ENCODE measurements at places on chromosomes 11 and 22.

DNA sequence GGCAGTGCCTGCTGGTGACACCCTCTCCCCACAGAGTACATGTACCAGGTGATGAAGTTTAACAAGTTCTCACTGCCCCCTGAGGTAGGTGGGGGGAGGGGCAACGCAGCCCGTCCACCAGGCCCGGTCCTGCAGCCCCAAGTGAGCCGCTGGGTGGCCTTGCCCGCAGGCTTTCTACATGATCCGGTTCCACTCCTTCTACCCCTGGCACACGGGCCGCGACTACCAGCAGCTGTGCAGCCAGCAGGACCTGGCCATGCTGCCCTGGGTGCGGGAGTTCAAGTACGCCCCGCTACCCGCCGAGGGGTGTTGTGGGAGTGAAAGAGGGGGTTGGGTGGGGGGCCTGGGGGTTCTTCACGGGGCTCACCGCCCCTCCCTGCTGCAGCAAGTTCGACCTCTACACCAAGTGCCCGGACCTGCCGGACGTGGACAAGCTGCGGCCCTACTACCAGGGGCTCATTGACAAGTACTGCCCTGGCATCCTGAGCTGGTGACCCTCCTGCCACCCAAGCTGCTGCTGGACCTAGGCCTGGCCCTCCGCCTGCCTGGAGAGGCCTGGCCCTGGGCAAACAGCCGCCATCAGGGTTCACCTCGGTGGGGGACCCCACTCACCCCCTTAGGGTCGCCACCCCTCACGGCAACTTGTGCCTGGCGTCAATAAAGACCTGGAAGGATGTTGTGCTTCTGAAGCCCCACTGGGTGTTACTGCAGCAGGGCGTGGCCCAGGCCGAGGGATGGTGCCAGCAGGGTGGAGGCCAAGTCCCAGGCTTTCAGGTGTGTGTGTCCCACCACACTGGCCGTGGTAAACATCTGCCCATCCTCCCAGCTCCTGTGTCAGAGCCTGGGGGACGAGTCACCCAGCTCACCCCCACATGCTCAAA is 2.9 kb downstream of the MIOX start:
- no peak for DNase-seq

- no peak for DNase-seq
These were observed 54.8 kb downstream of the CSTPP1 start for GRCh38 chr11:46991391-46991790.

- DNase-seq, result no peak
These were observed 14.1 kb upstream of the LRRC10B start for GRCh38 chr11:61494381-61494961.

GRCh38 chr22:31972180-31972579 is 27.8 kb downstream of the YWHAH start:
- no peak for DNase-seq

DNA sequence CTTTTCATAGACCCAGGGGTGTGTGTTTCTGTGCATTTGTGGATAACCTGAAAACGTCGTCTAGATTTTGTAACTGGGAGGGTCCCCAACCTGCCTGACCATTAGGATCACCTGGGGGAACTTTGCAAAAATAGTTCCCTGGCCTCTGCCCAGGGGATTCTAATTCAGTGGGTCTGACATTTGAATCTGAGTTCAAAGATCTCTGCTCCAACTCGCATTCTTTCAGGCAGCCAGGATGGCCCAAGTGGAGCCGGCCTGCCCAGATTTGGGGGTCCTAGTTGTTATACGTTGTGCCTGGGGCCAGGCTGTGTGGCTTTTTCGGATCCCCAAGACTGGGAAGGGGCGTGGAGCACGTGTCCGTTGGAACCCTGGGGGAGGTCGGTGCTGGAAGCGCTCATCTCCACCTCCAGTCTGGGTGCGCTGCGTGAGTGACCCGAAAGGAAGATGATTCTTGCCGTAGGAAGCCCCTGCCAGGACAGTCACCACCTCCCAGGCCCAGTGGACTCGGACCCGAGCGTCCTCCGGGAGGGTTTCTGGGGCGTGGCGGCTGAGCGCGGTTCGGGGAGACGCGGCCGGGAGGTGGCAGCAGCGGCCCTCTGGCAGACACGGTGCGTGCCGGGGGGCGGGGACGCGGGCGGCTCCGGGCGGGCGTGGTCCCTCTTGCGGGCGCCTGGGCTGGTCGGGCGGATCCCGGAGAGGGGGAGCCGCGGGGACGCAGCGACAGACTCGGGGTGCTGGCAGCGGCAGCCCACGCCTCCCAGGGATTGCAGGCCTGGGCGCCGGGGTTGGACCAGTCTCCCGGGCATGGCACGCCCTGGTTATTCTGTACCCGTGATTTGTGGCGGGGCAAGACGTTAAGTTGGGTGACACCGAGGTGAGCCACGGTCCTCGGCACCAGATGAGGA is 29.2 kb upstream of the PLET1 start:
- DNase-seq, result peak; percentile 79

- DNase-seq, result no peak
These were observed 1.1 kb downstream of the RGL4 start for GRCh38 chr22:23691748-23692423.

DNA sequence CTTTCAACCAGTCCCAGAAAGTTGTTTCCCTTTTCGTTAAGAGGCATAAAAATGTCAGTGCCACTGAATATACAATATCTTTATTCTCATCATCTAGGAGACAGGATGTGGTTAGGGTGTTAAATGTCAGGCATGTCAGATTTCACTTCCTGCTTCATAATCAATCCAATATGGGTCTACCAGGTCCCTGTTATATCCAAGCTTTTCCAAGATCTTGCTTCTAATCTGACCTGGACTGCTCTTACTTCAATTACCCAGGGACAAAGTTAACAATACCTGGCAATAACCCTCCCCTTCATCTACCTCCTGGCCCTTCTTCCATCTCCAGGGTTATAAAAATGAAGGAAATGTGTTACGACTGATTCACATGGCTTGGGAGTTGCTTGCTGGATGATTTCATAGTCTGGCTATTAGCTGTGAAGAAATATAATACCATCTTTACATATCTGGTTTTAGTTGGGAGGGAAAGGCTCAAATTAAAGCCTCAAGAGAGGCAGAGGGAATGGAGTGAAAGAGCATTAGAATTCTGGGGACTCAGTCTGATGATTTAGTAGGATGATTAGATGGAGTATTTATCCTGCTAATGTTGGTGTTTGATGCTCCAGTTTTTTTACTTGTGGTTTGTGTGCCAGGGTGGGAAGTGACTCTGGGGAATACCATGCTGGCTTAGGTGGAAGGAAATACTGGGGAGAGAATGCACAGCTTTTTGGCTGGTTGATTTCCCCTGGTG is 534.3 kb downstream of the ETS1 start:
- DNase-seq, result no peak

GRCh38 chr11:36510594-36510942 is 496 bp upstream of the TRAF6 start:
- no peak for DNase-seq

DNA sequence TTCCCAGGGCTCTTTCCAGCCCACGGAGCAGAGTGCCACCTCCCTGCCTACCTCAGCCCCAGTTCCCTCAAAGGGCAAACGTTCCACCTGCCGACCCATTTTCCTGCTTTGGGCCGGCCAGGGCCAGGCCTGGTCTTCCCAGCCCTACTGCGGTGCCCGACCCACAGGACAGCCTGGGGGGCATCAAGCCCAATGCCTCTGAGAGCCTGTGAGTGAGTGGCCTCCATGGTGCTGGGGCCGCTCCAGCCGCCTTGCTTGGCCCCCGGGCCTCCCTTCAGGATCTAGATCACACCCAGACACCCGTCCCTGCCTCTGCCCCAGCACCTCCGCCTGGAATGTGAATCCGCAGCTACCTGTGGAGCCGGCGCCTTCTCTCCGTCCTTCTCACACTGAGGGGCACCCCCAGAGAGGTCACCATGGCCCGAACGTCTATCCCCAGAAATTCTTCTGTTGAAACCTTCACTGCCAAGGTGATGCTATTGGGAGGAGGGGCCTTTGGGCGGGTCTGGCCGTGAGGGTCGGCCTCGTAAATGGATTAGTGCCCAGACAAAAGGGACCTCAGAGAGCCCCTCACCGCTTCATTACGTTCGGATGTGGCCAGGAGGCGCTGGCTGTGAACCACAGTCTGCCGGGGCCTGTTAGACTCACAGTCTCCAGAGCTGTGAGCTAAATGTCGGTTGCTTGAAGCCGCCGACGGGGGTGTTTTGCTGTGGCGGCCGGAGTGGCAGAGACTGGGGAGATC is 36.2 kb upstream of the BRSK2 start:
- DNase-seq, result no peak

GRCh38 chr11:116638463-116638862 is 134.3 kb downstream of the BUD13 start:
- DNase-seq, result no peak

GRCh38 chr11:115321605-115322289 is 182.5 kb downstream of the CADM1 start:
- DNase-seq, result no peak

GRCh38 chr11:122745111-122745510 is 89.6 kb downstream of the UBASH3B start:
- no peak for DNase-seq

DNA sequence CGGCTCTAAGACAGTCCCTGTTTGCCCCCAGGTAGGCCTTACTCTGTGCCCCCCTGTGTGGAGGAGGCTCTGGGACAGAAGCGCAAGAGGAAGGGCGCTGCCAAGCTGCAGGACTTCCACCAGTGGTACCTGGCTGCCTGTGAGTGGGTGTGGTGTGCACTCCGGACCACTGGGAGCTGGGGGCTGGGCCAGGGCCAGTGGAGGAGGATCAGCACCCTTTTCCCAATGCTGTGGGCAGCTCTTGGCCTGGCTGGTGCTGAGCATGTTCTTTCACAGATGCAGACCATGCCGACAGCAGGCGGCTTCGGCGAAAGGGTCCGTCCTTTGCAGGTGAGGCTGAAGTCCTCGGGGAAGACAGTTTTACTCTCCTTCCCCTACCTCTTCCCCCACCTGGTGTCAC is 3.7 kb downstream of the SCO2 start:
- DNase-seq, result no peak

DNA sequence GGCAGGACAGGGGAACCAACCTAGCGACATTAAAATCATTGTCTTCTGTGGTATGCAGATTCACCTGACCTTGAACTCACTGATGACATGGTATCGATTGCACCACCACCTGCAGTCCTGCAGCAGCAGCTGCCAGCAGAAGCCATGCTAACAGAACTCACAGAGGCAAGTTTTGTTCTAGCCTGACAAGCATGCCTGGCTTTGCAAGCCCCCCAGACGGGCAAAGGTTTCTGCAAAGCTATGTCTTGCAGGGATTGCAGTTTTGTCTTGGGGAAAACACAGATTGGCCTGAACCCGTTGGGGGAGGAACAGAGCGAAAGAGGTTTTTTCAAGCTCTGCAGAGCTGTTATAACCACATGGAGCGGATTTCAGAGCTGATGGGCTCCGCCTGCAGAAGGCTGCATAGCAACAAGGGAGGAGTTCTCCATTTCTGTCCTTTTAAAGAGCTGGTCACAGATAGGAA is 221.0 kb downstream of the HIPK3 start:
- no peak for DNase-seq

DNA sequence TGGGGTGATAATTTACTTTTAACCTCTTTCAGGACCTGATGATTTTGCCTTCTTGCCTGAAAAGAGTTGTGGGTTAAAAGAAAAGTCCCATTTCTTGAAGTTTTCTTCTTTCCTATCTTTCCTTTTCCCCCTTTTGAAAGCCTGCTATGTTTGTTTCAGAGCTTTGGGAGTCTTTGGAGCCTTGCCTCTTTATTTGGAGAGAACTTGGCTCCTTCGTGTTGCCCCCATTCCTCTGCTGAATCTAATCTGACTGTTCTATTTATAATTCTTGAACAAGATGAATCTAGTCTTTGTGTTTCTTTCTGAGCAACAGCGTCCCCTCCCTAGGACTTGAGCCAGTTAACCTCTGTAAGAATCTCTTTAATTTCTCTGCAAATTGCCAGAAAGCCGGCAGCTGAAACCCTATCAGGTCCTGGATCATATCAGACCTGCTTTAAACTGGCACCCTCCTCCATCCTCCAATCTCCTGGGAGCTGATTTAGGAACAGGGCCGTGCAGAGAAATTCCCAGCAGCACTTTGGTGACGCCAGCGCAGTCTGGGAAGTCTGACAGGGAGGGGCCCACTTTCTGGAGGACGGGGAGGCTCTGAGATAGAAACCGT is 289.1 kb upstream of the SORL1-AS1 start:
- no peak for DNase-seq

DNA sequence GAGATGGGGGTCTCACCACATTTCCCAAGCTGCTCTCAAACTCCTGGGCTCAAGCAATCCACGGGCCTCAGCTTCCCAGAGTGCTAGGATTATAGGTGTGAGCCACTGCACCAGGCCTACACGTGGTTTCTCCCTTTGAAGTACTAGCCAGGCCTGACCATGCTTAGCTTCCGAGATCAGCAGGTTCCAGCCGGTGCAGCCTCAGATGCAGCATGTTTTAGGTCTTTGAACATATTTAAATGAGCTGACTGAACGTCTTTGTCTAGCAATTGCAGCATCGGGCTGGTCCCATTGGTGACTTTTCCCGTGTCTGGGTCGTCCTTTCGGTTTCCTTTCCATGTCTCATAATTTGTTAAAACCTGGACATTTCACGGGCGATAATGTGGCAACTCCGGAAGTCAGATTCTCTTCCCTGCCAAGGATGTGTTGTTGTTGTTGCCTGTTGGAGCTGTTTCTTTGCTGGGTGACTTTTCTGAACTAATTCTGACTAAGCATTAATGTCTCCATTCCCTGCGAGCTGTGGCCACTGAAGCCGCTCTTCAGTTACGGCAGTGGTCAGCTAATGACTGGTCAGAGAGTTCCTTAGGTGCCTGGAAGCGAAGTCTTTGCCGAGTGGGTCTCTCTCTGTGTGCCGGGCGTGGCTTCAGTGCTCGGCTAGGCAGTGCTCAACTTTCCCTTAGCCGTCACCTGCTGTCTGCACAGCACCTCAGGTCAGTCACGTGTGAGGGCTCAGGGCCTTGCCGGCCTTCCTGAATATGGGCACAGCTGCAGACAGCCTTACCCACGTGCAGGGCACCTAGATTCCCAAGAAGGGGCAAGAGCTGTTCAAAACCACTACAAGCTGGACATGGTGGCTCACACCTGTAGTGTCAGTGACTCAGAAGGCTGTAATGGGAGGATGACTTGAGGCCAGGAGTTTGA is 3.8 kb upstream of the CYP2D6 start:
- DNase-seq, result no peak

- no peak for DNase-seq
These were observed 30.3 kb downstream of the LAYN start for GRCh38 chr11:111570796-111571195.

DNA sequence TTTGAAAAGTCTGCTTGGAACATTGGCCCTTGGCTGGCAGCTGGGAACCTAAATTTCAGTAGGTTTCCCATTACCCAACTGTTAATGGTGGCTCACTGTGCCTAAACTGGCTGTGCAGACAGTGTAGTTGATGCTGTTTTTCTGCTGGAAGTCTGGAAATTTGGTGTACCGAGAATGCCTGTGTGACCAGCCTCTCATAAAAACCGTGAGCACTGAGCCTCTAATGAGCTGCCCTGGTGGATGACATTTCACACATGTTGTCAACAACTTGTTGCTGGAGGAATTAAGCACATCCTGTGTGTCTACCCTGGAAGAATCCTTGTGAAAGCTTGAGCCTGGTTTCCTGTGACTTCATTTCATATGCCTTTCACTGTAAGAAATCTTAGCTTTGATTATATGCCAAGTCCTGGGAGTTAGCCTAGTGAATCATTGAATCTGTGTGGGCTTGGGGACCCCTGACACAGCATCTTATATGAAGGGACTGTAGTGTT is 131.1 kb downstream of the LDLRAD3 start:
- DNase-seq, result no peak

All from stimulated activated naive CD4-positive, alpha-beta T cell treated with Interleukin-2 at 50 U/mL for 16 hours (primary cell).